ENCODE measurements at places on chromosomes 4 and X.
A peak's percentile ranks its signal among the peaks of the same experiment; 100 is the strongest.

GRCh38 chrX:67426946-67427345 lies 116.9 kb upstream of the AR start:
- DNase-seq = no peak

DNA sequence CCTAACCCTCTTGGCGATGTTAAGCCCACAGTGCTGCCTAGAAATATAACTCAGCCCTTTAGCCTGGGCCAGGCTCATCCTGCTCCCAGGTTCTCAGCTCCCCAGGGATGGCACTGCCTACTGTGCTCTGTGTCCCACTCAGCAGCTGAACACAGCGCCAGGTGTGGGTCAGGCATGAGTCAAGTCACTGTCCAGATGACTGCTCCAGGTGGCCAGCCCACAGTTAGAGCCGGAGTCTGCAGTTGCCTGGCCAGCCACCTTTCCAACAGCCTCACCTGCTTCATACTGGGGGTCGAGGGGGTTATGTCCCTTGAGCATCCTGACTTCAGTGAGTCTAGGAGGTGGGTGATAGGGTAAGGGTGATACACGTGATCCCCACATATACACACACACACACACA lies 48.4 kb downstream of the TBC1D14 start:
- DNase-seq = no peak

DNA sequence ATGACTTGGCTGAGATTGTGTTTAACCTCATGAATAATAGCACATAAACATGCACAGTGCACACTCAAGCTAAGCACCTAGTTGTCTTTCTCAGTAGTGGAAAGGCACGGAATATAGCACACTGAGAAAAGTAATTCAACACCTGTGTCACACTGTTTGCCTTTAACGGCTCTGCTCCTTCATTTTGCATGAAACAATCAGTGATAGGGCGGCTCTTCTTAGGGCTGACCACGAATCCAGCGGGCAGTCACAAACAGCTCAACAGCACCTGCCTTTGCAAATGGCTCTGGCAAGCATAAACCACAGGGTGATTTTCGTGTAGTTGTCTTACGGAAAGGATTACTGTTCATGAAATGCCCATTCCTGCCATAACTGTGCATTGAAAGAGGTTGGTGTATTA lies 954.0 kb upstream of the TENM3 start:
- DNase-seq = no peak

GRCh38 chr4:158781963-158782362 lies 13.1 kb downstream of the FNIP2 start:
- DNase-seq = no peak

- DNase-seq = peak; percentile 19
Measured at GRCh38 chr4:52982946-52983340, 120.8 kb downstream of the RASL11B start.

DNA sequence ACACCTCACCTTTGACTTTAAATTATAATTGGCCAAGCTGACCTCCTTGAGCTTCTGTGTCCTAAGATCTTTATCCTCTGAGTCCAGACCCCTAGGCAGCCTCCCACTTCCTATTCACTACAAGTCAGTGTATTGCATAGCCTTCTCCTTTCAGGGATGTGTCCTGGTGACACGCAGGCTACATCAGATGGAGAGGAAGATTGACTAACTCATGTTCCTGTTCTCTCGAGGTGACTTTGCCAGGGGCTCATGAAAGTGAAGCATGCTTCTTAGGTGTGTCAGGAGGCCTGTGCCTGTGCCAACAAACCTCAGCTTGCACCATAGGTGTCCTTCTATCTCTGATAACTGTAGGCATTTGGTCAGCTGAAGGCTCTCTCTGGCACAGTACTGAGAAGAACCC lies 195.7 kb upstream of the HS3ST1 start:
- no peak for DNase-seq

GRCh38 chr4:7865533-7865932 lies 74.1 kb downstream of the AFAP1 start:
- DNase-seq = no peak

- DNase-seq = peak; percentile 67
Measured at GRCh38 chr4:186724864-186725468, 1.3 kb upstream of the FAT1 start.

DNA sequence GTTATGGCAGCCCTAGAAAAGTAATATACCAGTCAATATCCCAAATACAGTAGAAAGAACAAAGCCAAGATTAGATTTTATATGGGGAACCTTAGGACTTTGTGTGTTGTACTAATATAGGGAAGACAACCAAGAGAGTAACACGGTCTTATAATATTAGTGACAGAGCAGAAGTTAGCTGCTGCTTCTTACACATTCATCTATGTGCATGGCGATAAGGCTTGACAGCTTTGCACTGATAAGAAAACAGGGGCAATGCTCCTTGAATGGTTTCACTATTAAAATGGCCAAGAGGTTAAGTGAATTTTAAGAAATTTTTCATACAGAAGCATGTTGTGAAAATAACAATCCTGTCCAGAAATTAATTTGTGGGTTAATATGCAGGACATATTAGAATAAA lies 521.6 kb downstream of the CCSER1 start:
- no peak for DNase-seq

DNA sequence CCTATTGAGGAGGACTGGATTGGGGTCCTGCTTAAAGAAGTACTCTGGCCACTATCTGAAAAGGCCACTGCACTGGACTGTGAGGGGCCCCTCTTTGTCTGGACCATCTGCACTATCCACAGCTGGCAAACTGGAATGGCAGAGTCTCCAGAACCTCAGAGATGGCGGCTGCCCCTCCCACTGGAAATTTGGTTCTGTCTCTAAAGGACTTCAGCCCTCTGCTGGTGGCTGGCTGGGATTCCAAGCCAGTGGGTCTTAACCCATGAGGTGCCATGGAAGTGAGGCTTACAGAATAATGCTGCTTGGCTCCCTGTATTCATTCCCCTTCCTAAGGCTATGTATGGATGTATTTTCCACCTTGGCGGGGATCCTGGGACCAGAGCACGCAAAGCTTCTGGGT lies 41.6 kb upstream of the CYLC1 start:
- no peak for DNase-seq

Data from brain (organoid and tissue), 16 donors.